Left lung (tissue), 14 donors: ENCODE measurements at places on chromosomes 5 and 9. TPM values are rescaled to one million over a fixed set of nuclear protein-coding genes. Genes with fewer than 3 reads are reported as not detected.

- no peaks in the 10 kb centered on the region for H3K4me1 ChIP-seq
- DNase-seq = no peak
- H3K27me3 ChIP-seq = no peaks in the 10 kb centered on the region
- no peak overlapping the region for H3K27ac ChIP-seq
- H3K4me3 ChIP-seq = no peak overlapping the region
Observed at GRCh38 chr5:80165452-80165851, 90.4 kb downstream of the SERINC5 start.

GRCh38 chr9:98894171-98894570 is 49.5 kb upstream of the COL15A1 start:
- no peak for DNase-seq
- H3K36me3 ChIP-seq = no peaks in the 10 kb centered on the region

GRCh38 chr9:127953768-127954505 is 16.3 kb upstream of the DPM2 start:
- H3K27ac ChIP-seq = no peak overlapping the region
- no peak for DNase-seq
- H3K27me3 ChIP-seq = no peaks in the 10 kb centered on the region
- H3K4me3 ChIP-seq = no peak overlapping the region
- H3K4me1 ChIP-seq = peaks cover 26% of the 10 kb centered on the region

GRCh38 chr5:96671441-96671840 is 9.3 kb downstream of the CAST start:
- H3K27ac ChIP-seq = no peak overlapping the region
- no peak for DNase-seq
- H3K27me3 ChIP-seq = no peaks in the 10 kb centered on the region

Gene TRIM7
- total RNA-seq = 5.7 TPM

Gene HMCN2
- total RNA-seq = 3.7 TPM
